ENCODE measurements at places on chromosomes 16 and 17.

DNA sequence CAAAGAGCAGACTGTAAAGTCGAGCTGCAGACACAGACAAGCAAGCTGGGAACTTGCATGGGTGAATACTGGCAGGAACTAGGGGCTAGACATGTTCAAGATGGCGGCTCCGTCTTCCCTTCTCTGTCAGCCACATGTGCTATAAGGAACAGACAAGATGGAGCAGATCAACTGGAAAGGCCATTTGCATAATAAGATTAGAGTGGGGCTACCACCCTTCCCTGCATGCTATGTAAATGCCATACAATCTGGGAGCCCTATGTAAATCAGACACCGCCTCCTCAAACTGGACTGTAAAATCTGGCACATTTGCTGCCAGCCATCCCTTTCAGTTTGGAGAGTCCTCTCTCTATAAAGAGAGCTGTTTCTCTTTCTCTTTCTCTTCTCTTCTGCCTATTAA is 640.1 kb upstream of the CDH8 start:
- no peak for DNase-seq

- no peak for DNase-seq
Measured at GRCh38 chr17:34916120-34916519, 45.1 kb downstream of the CCT6B start.

DNA sequence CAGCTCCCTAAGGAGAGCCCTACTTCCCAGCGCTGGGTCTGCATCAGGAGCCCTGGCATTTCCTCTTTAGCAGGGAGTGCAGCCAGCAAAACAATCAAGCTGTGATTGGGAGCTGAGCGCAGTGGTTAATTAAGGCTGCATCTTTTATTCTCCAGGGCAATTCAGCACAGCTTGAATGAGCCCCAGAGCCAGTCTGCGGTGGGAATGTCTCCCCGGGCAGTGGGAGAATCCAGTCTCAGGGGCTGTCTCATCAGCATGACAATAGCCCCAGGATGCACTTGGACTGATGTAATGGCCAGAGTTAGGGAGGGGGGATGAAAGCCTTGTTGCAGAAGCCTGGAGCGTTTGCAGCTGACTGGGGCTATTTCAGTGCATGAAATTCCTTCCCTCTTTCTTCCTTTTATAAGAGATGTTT is 292.6 kb upstream of the SOX9 start:
- DNase-seq: no peak

DNA sequence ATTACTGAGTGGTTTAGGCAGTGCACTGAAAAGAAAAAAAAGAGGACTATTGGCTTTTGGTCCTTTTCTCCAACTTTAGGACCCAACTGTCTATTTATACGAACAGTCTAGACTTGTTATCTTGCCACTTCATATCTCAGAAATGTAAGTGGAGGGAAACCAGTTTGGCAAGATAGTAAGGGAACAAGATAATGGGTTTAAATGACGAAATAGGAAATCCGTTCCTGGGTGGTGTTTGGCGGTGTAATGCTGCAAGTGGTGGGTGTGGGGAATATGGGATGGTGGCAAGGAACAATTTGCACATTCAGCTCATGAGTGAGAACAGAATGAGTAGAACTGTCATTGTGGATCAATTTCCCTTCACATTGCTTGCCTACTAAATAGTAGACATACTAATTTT is 44.7 kb downstream of the GRB7 start:
- no peak for DNase-seq

DNA sequence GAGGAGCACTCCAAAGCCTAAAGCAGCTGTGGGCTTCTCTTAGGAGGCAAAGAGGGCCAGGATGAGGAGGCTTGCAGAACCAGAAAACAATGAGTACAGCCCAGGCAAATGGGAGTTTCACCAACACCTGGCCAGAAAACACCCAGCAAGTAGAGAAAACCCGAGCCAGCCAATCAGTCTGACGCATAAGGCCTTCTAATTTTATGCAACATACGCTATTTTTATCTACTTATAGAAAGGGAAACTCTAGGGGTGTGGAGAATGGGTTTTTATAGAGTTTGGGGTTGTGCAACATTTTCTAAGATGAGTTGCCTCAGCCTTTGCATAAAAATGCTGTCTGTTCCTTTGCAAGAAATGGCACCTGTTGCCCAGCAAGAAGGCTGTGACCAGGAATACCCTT is 529.0 kb upstream of the CDH5 start:
- DNase-seq: no peak

DNA sequence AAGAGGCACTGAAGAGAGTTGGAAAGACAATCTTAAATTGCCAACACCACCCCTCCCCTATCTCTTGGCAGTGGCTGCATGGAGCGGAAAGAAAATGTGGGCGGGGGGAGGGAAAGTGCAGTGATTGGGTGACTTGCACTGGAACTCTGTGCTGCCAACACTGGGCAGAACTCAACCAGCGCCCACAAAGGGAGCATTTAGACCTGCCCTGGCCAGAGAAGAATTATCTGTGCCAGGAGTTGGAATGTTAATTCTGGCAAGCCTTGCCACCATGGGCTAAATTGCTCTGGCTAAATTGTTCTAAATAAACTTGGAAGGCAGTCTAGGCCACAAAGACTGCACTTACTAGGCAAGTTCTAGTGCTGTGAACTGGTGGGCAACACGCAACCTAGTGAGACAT is 6.5 kb upstream of the CCL13 start:
- no peak for DNase-seq

DNA sequence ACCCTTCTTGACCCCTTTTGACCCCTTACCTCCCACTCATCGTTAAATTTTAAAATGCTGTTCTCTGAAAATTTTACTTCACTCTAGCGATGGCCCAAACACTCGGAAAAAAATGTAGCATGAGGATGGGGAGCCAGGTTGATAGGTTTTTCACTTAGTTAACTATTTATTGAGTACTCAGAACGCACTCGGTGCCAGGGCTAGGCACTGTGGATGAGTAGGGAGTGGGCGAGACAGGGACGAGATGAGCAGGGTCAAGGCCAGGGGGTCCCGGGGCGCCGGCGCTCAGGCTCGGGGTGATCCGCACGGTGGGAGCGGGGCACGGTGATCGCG is 392 bp downstream of the ZSCAN32 start:
- DNase-seq: no peak

DNA sequence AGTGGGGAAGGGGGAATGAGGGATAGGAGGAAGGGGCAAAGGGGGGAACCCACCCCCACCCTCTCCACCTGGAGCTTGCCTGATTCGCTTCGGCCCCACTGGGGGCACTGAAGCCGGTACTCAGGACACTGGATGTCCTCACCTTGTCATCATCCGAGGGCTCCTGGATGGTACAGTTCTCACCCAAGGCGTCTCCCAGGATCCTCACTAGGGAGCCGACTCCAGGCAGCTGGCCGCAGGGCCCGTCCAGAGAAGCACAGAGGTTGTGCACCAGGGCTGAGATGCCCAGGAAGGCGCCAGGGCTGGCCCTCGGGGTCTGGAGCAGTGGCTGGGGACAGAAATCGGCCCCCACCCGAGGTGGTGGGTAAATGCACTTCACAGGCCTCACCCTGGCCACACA is 92.3 kb downstream of the LITAF start:
- DNase-seq: no peak

- no peak for DNase-seq
Measured at GRCh38 chr16:68732741-68733399, 4.2 kb upstream of the CDH1 start.

GRCh38 chr16:50563989-50564388 is 15.8 kb downstream of the NKD1 start:
- DNase-seq: no peak

DNA sequence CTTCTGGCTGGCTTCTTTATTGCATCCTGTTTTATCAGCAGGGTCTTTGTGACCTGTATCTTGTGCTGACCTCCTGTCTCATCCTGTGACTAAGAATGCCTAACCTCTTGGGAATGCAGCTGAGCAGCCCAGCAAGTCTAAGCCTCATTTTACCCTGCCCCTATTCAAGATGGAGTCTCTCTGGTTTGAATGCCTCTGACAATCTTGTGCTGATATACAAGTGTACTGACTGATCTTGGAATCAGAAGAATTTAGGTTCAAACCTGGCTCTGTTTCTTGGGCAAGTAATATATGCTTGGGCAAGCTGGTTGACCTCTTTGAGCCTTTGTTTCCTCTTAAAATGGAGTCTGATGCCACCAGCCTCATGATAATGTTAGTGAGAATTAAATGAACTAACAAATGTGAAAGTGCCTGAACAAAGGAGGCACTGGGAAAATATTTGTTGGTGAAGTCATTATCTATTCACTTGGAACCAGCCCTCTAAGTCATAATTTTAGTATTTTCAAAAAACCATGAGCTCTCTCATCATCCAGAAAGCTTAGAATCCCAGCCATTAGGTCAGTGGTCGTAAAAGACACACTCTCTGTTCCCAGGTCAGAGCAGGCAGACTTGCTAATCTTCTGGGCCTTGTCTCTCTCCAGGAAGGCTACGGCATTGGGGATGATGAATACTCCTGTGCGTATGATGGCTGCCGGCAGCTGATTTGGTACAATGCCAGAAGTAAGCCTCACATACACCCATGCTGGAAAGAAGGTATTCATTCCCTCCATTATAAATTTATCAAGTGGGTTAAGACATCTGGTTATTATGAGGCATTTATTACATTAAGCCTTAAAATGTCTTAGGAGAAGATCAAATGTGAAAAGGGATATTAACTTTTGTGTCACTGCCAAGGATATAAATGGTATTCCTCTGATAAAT is 18.1 kb upstream of the ARL2BP start:
- DNase-seq: no peak

DNA sequence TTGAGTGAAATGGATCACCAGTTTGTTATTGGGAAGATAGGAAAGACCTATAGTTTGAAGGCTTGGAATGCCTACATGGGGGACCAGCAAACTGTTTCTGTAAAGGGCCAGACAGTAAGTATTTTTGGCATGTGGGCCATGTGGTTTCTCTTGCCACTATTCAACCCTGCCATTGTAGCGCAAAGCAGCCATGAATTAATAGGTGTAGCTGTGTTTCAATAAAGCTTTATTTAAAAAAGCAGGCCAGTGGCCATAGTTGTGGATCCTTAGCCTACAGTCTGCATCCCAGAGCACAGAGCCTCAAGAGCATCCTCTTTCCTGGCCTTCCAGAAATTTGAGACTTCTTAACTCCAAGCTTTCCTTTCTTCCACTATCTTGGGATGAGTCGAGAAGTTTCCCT is 29.3 kb downstream of the ABAT start:
- no peak for DNase-seq

DNA sequence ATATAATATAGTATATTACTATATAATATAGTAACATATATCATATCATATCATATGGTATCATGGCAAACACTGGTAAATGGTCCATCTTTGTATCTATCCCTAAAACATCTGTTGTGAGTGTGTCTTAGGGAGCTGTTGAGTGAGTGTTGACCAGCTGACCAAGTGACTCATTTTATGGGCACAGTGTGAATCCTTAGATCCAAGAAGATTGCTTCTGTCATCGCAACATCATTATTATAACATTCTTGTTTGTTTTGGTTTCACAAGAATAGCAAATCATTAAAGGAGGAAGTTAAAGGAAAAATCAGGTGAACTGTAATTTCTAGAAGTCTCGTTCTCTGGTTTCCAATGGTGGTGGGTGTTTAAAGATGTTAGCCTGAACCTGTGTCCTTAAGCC is 11.7 kb upstream of the MAF start:
- no peak for DNase-seq

DNA sequence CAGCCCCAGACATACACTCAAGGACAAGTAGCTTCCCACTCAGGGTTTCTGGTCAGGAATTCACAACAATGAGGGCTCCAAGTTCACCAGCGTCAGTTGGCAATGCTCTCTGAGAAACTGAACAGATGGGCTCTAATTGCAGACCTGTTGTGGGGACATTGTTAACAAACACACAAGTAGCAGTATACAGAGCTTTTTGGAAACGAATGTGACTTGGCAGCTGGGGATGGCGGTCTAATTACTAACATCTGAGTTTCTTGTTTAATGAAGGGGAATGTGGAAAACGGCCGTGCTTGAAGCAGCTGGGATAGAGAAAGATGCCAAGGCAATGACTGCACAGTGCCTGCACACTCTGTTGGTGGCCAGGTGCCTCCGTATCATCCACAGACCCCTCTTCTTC is 316.1 kb upstream of the IRX3 start:
- no peak for DNase-seq

DNA sequence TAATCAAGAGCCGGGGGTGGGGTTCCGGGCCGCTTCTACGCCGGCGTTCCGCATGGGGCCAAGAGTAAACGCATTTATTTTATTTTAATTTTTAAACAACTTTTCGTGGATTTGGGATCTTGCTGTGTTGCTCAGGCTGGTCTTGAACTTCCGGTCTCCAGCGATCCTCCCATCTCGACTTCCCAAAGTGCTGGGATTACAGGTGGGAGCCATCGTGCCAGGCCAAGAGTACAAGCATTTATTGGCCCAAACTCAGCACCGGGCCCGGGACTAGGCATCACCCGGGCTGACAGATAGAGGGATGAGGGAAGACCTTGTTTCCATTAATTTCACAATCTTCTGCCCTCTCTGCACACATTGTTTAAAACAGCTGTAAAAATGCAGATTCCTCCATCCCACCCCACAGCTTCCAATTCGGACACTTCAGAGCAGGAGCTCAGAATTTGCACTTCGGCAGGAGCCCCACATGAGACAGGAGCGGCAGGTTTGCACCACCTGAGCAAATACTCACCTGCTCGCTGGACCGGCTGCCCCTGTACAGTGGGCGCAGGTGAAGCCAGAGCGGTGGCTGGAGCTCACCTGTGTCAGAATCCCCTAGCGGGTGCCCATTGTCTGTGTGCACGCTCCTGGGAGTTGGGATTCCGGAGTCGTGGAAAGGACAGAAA is 663 bp upstream of the GINS2 start:
- no peak for DNase-seq

GRCh38 chr16:67652578-67653127 is 7.4 kb downstream of the ACD start:
- no peak for DNase-seq

- DNase-seq: no peak
Measured at GRCh38 chr17:3475251-3475685, 529 bp upstream of the ASPA start.

GRCh38 chr17:48626245-48627117 is at the start of gene HOXB9:
HOXB9 (minus strand) TSS chr17:48626358; CDS start chr17:48626269, 89 bp downstream.
- DNase-seq: no peak

DNA sequence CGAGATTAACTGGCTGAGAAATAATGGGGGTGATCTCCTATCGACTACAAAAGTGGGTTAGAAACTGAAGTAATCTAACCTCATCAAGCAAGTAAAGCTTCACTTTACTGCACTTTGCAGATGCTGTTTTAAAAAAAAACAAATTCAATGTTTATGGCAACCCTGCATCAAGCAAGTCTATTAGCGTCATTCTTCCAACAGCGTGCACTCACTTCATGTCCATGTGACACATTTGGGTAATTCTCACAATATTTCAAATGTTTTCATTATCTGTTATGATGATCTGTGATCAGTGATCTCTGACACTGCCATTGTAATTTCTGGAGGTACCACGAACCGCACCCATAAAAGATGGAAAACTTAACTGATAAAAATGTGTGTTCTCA is 70.8 kb downstream of the KANSL1 start:
- no peak for DNase-seq

- DNase-seq: no peak
Measured at GRCh38 chr16:56911771-56912571, 20.0 kb upstream of the HERPUD1 start.

Measured in effector memory CD4-positive, alpha-beta T cell (primary cell).